ENCODE measurements at places on chromosomes 3 and 15. TPM values are rescaled to one million over a fixed set of nuclear protein-coding genes. Genes with fewer than 3 reads are reported as not detected.

GRCh38 chr3:63979093-63979885 lies 44.0 kb downstream of the PSMD6 start:
- H3K27me3 ChIP-seq, result no peaks in the 10 kb centered on the region
- no peak overlapping the region for H3K4me3 ChIP-seq
- peaks cover 10% of the 10 kb centered on the region for H3K36me3 ChIP-seq

DNA sequence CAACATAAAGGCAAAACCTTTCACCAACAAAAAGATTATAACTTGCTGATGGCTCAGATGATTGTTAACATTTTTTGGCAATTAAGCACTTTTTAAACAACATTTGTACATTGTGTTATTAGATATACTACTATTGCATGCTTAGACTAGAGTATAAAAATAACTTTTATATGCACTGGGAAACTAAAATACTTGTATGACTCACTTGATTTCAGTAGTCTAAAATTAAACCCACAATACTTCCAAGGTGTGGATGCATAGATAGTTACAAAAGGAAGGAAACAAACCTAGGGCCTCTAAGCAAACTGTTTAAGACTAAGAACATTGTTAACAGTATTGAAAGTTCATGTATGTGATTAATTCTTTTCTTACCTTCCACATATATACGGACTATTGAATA lies 1521.5 kb downstream of the OTOL1 start:
- H3K4me3 ChIP-seq, result no peak overlapping the region
- no peaks in the 10 kb centered on the region for H3K36me3 ChIP-seq
- no peak for DNase-seq
- H3K4me1 ChIP-seq, result no peaks in the 10 kb centered on the region

DNA sequence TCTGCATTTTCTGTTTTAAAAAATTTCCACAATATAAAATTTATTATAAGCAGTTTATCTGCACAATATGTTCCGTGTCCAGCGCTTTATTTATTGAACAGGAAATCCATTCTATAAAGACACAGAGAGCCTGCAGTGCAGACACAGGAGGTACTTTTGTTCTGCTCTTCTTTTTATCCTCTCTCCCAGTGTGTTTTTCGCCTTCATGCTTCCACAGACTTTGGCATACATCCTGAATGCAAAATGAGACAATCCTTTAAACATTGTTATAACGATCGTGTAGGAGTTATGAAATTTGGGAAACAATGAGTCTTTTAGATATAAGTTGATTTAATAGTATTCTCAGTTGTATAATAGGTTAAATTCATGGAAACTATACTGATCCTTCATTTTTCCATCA lies 749.2 kb downstream of the NAALADL2 start:
- no peak for DNase-seq
- no peak overlapping the region for H3K27ac ChIP-seq
- H3K4me1 ChIP-seq, result no peaks in the 10 kb centered on the region
- H3K36me3 ChIP-seq, result no peaks in the 10 kb centered on the region
- H3K4me3 ChIP-seq, result no peak overlapping the region

DNA sequence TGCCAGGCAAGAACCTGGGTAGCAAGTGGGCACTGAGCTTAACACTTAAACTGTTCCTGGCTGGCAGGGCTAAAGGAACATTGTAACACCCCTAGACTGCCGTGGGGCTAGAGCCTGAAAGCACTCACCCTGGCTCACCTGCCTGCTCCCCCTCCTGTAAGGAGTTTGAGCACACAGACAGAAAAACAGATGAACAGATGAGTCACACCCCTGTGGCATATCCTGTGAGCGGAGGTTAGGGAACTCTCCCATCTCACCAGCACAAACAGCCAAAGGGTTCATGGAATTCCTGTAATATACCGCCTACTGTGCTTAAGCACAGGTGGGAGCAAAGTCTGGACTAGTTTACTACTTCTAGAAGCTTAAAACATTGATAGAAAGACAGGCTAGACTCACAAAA lies 300.1 kb downstream of the ROBO1 start:
- no peaks in the 10 kb centered on the region for H3K27me3 ChIP-seq
- H3K4me1 ChIP-seq, result no peaks in the 10 kb centered on the region

DNA sequence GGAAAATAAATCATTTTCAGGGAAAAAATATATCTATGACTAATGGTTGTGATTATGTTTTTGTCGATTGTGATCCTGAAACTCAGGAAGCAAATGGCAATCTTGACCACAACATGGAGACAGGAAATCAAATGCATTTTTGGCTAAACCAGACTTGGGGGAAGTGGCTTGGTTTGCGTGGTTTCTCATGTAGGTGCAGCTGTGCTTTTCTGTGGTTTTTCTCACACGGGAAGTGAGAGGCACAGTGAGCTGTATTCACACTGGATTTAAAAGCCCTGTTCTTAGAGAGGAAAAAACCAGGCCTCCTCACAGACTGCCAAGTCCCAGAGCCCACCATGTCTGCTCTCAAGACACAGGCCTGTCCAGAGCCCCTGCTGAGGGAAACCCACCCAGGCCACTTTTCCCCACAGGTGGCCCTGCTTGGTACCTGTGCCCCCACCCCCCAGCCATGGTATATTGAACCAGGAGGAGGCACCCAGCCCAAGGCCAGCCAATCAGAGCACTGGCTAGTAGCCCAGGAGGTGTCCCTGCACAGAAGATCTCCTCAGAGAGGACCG lies 46.1 kb downstream of the BTD start:
- no peak for DNase-seq
- H3K4me3 ChIP-seq, result no peak overlapping the region
- H3K27me3 ChIP-seq, result no peaks in the 10 kb centered on the region
- peaks cover 3% of the 10 kb centered on the region for H3K36me3 ChIP-seq
- H3K4me1 ChIP-seq, result no peaks in the 10 kb centered on the region

- peaks cover 3% of the 10 kb centered on the region for H3K4me1 ChIP-seq
- no peaks in the 10 kb centered on the region for H3K36me3 ChIP-seq
- no peak for DNase-seq
- no peak overlapping the region for H3K27ac ChIP-seq
- no peaks in the 10 kb centered on the region for H3K27me3 ChIP-seq
These were observed 319.9 kb upstream of the ICE2 start for GRCh38 chr15:60798821-60799220.

GRCh38 chr3:100844063-100844936 lies 135.0 kb downstream of the TFG start:
- no peak for DNase-seq
- no peaks in the 10 kb centered on the region for H3K27me3 ChIP-seq

PCSK6 gene
- 7.3 TPM for total RNA-seq

MNS1 gene
- 5.6 TPM for total RNA-seq

Measured in kidney (tissue), 22 donors.